ENCODE measurements at places on chromosomes 5 and 9.

DNA sequence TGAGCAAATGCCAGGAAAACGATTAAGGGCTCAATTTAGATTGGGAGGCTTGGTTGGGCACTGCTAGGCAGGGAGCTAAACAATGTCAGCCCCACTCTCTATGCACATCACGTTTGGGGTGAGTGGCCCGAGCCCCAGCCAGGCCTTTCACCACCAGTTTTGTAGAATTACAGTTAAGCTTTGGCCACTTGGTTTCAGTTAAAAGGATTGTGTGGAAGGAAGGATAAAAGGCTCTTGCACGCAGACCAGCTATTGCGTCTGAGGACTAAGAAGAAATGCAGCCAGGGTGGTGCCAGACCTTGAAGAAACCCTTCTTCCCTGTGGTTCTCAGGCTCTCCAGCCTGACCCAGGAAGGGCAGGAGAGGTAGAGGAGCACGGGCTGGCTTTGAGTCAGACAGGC lies 125.3 kb upstream of the SLC44A1 start:
- no peak for DNase-seq
- H3K4me3 ChIP-seq: no peak overlapping the region

- no peaks in the 10 kb centered on the region for H3K4me1 ChIP-seq
- no peaks in the 10 kb centered on the region for H3K36me3 ChIP-seq
- no peaks in the 10 kb centered on the region for H3K27me3 ChIP-seq
- no peak overlapping the region for H3K27ac ChIP-seq
- no peak for DNase-seq
- no peak overlapping the region for H3K4me3 ChIP-seq
Measured at GRCh38 chr5:136992796-136993489, 506.2 kb downstream of the SPOCK1 start.

GRCh38 chr9:125805057-125805456 lies 57.9 kb downstream of the PBX3 start:
- H3K36me3 ChIP-seq: no peaks in the 10 kb centered on the region
- H3K27me3 ChIP-seq: no peaks in the 10 kb centered on the region
- DNase-seq: peak; percentile 81
- peaks cover 11% of the 10 kb centered on the region for H3K4me1 ChIP-seq

- no peak overlapping the region for H3K4me3 ChIP-seq
- no peaks in the 10 kb centered on the region for H3K27me3 ChIP-seq
- no peaks in the 10 kb centered on the region for H3K4me1 ChIP-seq
- H3K36me3 ChIP-seq: no peaks in the 10 kb centered on the region
- no peak for DNase-seq
Measured at GRCh38 chr5:34854459-34855174, 15.7 kb downstream of the TTC23L start.

- peak; percentile 76 for DNase-seq
- peak overlapping the region; percentile 84 for H3K4me3 ChIP-seq
Measured at GRCh38 chr5:132962429-132963021, 909 bp downstream of the AFF4 start.

Data from IMR-90 (cell line).